ENCODE measurements at places on chromosomes 3 and 15.

- no peak for DNase-seq
Measured at GRCh38 chr15:67349634-67350033, 95.0 kb downstream of the IQCH start.

GRCh38 chr15:27272427-27272826 lies 301.4 kb downstream of the GABRG3 start:
- DNase-seq: no peak

DNA sequence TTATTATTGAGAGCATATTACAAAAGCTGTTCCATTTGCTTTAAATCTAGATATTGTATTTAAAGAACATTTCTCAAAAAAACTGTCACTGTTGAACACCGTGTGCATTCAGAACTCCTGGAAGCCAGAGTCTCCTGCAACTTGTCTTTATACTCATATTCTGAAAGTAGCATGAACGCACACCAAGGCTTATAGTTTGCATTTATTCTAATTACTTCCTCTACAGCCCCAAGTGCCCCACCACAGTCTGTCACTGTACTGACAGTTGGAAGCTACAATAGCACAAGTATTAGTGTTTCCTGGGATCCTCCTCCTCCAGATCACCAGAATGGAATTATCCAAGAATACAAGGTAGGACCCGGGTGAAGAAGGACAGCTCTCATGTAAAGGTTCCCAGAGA lies 537.4 kb downstream of the ROBO2 start:
- DNase-seq: no peak

DNA sequence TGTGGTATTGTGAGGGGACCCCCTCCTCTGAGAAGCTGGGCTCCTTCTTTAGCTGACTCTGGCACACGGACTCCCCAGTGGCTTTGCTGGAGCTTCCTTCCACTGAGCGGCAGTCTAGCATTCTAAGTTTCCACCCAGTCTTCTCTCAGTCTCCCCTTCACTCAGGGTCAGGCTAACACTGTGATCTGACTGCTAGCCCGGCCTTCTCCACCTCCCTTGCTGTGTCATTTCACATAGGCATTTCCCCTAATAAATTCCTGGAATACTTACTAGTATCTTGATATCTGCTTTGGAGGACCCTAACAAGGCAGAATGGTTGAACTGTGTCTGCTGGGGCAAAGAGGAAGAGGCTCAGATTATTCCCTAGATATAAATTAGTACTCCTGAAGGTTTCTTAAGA lies 106.2 kb upstream of the THBS1 start:
- DNase-seq: no peak

GRCh38 chr3:109921509-109921908 lies 584.2 kb upstream of the DPPA4 start:
- peak; percentile 15 for DNase-seq

Data from SHP77 treated with DMSO at 0.1 percent for 48 hours (cell line).